ENCODE measurements at places on chromosomes 11 and 22.
A peak's percentile ranks its signal among the peaks of the same experiment; 100 is the strongest.

DNA sequence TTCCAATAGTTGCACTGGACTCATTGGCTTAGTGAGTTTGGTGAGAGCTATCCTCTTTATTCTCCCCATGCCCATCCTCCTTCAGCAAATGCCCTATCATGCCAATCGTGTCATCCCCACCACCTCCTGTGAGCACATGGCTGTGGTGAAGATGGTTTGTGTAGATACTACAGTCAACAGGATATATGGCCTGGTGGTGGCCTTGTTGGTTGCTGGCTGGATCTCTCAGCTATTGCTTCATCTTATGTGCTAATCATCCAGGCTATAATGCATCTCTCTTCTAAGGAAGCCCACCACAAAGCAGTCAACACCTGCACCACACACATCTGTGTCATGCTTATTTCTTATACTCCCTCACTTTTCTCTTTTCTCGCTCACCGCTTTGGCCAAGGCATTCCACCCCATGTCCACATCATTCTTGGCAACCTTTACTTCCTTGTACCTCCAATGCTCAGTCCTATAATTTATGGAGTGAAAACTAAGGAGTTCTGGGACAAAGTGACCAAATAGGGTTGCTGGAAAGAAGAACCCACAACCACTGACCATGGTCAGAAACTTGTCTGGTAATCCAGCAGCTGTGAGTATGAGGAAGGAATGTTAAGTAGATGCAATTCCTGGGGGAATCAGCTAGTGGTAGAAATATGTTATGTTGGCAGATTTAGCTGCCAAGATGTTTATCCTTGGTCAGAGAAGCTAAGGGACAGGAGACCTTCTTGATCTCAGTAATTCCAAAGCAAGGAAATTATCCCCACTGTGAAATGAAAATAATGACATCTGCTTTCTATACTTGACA, 16.3 kb upstream of the OR56B1 start:
- peaks cover 59% of the 10 kb centered on the region for H3K27me3 ChIP-seq
- H3K4me1 ChIP-seq, result no peaks in the 10 kb centered on the region
- no peak overlapping the region for H3K27ac ChIP-seq
- no peak overlapping the region for H3K4me3 ChIP-seq
- H3K36me3 ChIP-seq, result no peaks in the 10 kb centered on the region

DNA sequence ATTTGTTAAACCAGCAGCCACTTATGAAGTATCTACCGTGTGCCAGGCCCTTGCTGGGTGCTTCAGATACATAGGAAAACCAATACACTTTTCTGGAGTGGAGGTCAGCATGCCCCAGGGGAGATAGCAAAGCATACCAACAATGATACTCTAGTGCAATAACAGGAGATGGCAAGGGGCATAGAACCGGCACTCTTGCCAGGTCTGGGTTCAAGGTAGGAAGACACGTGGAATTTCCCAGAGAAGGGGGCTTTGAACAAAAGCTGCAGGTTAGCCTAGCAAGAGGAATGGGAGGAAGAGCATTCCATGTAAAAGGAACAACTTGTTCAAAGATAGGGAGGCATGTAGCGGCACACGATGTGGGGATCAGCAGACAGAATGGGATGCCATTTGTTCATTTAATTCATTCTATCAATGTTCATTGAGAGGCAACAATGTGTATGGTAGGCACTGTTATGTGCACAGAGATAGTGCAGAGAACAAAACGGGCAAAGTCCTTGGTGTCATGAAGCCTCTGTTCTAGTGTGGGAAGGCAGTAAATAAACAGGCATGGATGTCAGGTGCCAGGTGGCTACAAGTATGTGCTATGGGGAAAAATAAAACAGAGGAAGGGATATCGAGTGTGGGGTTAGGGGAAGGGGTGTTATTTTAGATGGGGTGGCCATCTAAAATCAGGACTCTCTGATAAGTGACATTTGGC, 162.6 kb upstream of the E2F8 start:
- DNase-seq, result no peak
- H3K36me3 ChIP-seq, result no peaks in the 10 kb centered on the region
- H3K27ac ChIP-seq, result no peak overlapping the region
- H3K4me1 ChIP-seq, result no peaks in the 10 kb centered on the region
- no peak overlapping the region for H3K4me3 ChIP-seq

- peaks cover 10% of the 10 kb centered on the region for H3K4me1 ChIP-seq
- DNase-seq, result peak; percentile 66
- H3K27ac ChIP-seq, result peak within 1 kb of the TSS; percentile 93
- H3K27me3 ChIP-seq, result no peaks in the 10 kb centered on the region
Measured at GRCh38 chr22:17084554-17085276, at the start of gene IL17RA. TSS of gene IL17RA (plus strand) at chr22:17085000. CDS start at chr22:17085092, 92 bp downstream.

DNA sequence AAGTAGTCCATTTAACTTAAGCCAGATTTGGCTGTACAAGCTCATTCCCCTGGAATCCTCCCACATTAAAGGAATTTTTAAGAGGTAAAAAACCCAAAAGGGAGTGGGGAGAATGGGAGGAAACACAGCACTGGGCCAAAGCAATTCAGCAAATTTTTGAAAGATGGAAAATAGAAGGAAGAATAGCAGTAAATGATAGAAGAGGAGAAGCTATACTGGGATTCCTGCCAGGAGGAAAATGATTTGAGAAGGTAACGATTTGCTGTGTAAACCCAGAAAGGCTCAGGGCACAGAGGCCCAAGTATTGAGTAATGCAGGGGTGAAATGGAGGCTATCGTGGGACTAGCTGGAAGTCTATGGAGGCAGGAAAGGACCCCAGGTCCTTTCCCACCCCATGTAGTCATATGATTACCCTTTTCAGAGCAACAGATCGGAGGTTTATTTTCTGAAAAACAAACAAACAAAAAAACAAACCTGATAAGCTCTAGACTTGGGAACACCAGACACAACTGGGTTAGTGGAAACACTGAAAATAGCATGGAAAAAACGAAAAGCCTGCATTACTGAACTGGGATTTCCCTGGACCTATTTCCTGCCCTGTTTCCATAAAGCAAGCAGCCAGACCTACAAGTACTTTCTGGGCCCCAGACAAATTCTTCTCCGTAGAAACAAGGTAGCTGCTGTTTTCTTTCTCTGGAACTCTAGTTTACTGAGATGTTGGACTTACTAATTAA, 140.0 kb downstream of the SWAP70 start:
- H3K4me3 ChIP-seq, result no peak overlapping the region
- no peaks in the 10 kb centered on the region for H3K27me3 ChIP-seq
- peaks cover 17% of the 10 kb centered on the region for H3K4me1 ChIP-seq
- no peak overlapping the region for H3K27ac ChIP-seq
- no peaks in the 10 kb centered on the region for H3K36me3 ChIP-seq
- no peak for DNase-seq

Data from HCT116 (cell line).